ENCODE measurements at places on chromosomes 5 and 9.

GRCh38 chr9:135809166-135809565 is 98.2 kb downstream of the CAMSAP1 start:
- no peak for DNase-seq

GRCh38 chr9:68983008-68983411 is 30.9 kb downstream of the PRKACG start:
- DNase-seq: no peak

GRCh38 chr9:113011911-113012381 is at the start of gene ZNF883:
Gene ZNF883 (minus strand): TSS chr9:113012192.
- peak; percentile 58 for DNase-seq

- no peak for DNase-seq
Observed at GRCh38 chr5:67187006-67187715, 9.4 kb downstream of the CD180 start.

DNA sequence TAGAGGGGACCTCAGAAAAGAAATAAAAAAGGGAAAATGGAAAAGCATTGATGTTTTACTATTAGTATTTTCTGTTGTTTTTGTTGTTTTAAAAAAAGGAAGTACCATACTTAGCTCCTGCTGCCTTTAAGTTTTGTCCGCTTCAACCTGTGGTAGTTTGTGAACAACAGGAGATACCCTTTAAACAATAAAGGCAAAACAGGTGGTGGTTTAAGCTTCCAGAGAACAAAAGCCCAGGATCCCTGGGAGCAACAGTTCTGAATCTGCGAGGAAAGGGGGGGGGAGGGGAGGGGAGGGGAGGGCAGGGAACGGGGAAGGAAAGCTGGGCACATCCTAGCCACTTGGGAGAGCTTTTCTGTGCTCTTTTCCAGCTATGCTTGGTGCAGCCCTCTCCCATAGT is 2.1 kb upstream of the PSIP1 start:
- DNase-seq: no peak

- DNase-seq: no peak
Observed at GRCh38 chr9:33660772-33661171, 134.6 kb upstream of the PRSS3 start.

GRCh38 chr5:148214665-148215185 is 11.9 kb downstream of the SPINK6 start:
- DNase-seq: no peak

GRCh38 chr9:69535286-69535832 is 136.8 kb downstream of the APBA1 start:
- no peak for DNase-seq

GRCh38 chr5:178940569-178941360 is at the start of gene ZNF454:
Gene ZNF454 (plus strand): TSS chr5:178941198. CDS start chr5:178942792, 1,594 bp downstream.
- no peak for DNase-seq

GRCh38 chr5:42021923-42022322 is 96.8 kb downstream of the FBXO4 start:
- no peak for DNase-seq

Measured in NCI-H1417 treated with DMSO at 0.1 percent for 48 hours (cell line).